ENCODE measurements at places on chromosomes 3 and 15. TPM values are rescaled to one million over a fixed set of nuclear protein-coding genes. Genes with fewer than 3 reads are reported as not detected.

SUSD5 gene
- total RNA-seq: 4.3 TPM

STAC gene
- 0.57 TPM for total RNA-seq

CNOT10 gene
- total RNA-seq: 25.6 TPM

ROPN1 gene
- total RNA-seq: not detected

GOLGA8R gene
- 2.3 TPM for total RNA-seq

RASGRP1 gene
- 0.76 TPM for total RNA-seq

CD96 gene
- total RNA-seq: not detected

CSPG5 gene
- 0.67 TPM for total RNA-seq

All from vein endothelial cell (primary cell).